ENCODE measurements at places on chromosomes 13 and 19.
A peak's percentile ranks its signal among the peaks of the same experiment; 100 is the strongest.

DNA sequence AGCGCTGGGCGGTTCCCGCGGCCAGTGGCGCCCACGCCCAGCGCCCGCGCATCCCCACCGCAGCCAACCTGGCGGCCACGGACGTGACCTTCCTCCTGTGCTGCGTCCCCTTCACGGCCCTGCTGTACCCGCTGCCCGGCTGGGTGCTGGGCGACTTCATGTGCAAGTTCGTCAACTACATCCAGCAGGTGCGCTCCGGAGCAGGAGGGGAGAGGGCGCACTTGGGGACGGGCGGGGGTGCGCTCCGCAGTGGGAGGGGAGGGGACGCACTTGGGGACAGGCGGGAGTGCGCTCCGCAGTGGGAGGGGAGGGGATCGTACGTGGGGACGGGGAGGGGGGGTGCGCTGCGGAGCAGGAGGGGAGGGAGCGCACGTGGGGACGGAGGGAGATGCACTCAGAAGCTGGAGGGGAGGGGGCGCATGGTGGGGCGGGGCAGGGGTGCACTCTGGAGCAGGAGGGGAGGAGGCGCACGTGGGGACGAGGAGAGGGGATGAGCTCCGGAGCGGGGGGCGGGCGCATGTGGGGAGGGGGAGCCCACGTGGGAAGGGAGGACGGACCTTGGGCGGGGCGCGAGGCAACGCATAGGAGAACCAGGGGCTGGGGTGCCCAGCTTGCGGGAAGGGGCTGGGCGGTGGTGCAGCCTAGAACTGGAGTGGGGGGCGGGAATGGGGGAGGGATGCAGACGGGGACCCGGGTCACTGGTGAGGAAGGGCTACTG, 1.5 kb downstream of the KISS1R start:
- no peaks in the 10 kb centered on the region for H3K27me3 ChIP-seq
- no peak overlapping the region for H3K27ac ChIP-seq
- peak overlapping the region; percentile 45 for H3K4me3 ChIP-seq
- H3K36me3 ChIP-seq = no peaks in the 10 kb centered on the region

DNA sequence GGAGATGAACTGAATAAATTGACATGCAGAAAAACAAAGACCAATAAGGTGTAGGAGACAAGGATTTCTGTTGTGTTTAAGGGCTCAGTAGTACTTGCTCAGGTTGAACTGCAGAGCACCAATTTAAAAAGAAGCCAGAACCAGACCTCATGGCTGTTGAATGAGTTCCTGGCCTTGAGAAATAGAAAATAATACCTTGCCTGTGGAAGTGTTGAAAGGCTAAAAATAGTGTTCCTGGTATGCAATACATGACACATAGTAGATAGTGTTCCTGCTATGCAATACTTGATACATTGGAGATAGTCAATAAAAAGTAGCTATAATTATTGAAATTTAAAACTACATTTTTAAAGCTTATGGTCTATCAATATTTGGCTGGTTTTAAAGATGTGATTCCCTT, 595.8 kb downstream of the PCDH9 start:
- H3K27me3 ChIP-seq = no peaks in the 10 kb centered on the region
- no peaks in the 10 kb centered on the region for H3K36me3 ChIP-seq
- no peak overlapping the region for H3K27ac ChIP-seq
- no peak overlapping the region for H3K4me3 ChIP-seq
- DNase-seq = no peak

- H3K4me3 ChIP-seq = no peak overlapping the region
- no peak overlapping the region for H3K27ac ChIP-seq
- no peaks in the 10 kb centered on the region for H3K4me1 ChIP-seq
- no peaks in the 10 kb centered on the region for H3K36me3 ChIP-seq
- H3K27me3 ChIP-seq = no peaks in the 10 kb centered on the region
Observed at GRCh38 chr13:41823476-41823875, 137.4 kb downstream of the VWA8 start.

- no peaks in the 10 kb centered on the region for H3K4me1 ChIP-seq
- H3K27me3 ChIP-seq = no peaks in the 10 kb centered on the region
- H3K27ac ChIP-seq = no peak overlapping the region
- H3K4me3 ChIP-seq = no peak overlapping the region
Observed at GRCh38 chr19:49831592-49831991, 13.5 kb downstream of the MED25 start.

DNA sequence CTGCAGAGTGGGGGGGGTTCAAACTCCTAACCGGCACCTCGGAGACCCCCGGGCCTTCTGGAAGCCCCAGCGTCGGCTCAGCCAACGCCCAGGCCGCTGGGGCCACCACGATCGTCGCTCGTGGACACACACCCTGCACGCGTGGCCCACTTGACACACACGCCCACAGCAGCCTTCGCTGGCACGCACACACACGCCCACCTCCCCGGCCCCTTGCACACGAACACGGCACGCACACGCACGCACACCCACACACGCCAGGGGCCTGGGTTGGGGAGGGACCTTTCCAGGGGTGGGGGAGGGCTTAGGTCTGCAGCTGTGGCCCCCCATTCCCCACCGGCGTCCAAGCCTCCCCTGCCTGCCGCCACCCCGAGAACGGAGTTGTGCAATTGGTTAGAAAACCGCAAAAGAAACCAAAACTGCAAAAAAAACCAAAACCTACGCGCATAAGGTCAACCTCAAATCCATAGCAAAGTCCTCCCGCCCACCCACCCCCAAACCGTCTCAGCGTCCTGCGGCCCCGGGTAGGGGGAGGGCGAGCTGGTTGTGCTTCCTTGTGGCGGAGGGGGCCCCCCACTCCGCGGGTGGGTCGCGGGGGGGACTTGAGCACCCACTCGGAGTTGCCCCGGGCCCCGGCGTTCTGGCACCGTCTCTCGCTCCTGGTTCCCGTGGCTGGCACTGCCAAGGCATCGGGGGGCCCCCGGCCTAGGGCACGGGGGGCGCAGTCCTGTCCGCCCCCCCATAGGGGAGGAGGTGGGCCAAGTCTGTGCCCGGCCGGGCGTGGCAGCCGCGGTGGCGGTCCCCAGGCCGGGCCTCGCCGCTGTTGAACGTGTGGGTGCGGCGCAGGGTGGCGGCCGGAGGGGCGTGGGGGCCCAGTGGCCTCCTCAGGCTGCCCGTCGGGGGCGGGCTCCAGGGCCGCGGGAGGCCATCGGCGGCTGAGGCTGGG, 3.3 kb upstream of the LRG1 start:
- no peak for DNase-seq
- no peak overlapping the region for H3K27ac ChIP-seq
- H3K36me3 ChIP-seq = no peaks in the 10 kb centered on the region

DNA sequence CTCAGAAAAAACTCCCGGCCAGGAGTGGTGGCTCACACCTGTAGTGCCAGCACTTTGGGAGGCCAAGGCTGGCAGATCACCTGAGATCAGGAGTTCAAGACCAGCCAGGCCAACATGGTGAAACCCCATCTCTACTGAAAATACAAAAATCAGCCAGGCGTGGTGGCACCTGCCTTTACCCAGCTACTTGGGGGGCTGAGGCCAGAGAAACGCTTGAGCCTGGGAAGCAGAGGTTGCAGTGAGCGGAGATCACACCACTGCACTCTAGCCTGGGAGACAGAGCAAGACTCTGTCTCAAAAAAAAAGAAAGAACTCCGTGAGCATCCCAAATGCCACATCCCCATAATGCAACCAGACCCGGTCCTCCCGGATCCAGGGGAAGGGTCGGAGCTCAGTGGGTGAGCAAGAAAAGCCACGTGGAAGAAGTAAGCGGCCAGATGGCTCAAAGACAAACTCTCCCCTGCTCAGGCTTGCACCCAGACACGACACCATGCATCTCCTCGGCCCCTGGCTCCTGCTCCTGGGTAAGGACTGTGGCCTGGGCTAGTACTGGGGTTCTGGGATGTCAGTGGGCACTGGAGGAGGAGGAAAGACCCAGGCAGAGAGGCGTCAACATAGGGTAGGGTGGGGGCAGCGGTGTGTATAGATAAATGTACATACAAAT, 2.7 kb downstream of the CD22 start:
- H3K27me3 ChIP-seq = no peaks in the 10 kb centered on the region
- H3K27ac ChIP-seq = no peak overlapping the region
- H3K4me3 ChIP-seq = no peak overlapping the region

DNA sequence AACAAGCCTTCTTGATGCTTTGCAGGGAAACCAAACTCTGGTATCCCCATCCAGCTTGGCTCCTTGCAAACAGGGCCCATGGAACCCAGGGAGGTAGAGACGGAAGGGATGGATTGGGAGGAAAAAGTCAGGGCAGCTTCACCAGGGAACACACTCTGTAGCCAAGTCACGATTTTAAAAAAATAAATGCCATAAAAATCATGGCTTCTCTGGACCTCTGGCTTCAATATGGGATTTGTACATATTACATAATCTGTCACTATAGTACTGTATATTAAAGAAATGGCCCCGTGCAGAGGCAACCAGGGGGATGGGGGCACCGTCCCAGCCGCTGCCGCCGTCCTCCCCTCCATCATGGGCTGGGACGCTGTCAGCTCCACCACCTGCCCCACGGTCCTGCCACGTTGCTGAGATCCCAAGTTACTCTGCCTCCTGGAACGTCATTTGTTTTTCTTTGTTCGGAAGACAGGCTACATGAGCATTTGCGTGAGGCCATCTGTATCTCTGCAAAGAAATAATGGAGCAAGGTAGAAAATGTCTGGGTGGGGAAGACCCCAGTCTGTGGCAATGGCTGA, 313.3 kb downstream of the ZNF536 start:
- H3K27me3 ChIP-seq = peaks cover 16% of the 10 kb centered on the region
- peaks cover 10% of the 10 kb centered on the region for H3K4me1 ChIP-seq
- H3K27ac ChIP-seq = no peak overlapping the region
- H3K4me3 ChIP-seq = no peak overlapping the region
- DNase-seq = no peak

- H3K27me3 ChIP-seq = no peaks in the 10 kb centered on the region
- no peak overlapping the region for H3K27ac ChIP-seq
- no peak overlapping the region for H3K4me3 ChIP-seq
- no peaks in the 10 kb centered on the region for H3K4me1 ChIP-seq
- no peaks in the 10 kb centered on the region for H3K36me3 ChIP-seq
Observed at GRCh38 chr13:42495255-42495654, 78.7 kb upstream of the TNFSF11 start.

DNA sequence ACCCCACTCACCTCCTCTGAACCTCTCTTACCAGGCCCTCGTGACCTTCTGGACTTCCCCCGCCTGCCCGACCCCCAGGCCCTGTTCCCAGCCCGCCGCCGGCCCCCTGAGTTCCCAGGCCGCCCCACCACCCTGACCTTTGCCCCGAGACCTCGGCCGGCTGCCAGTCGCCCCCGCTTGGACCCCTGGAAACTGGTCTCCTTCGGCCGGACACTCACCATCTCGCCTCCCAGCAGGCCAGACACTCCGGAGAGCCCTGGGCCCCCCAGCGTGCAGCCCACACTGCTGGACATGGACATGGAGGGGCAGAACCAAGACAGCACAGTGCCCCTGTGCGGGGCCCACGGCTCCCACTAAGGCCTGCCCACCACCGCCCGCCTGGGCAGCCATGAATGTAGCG, 3.2 kb downstream of the TTC9B start:
- H3K27me3 ChIP-seq = peaks cover 23% of the 10 kb centered on the region
- H3K4me1 ChIP-seq = peaks cover 21% of the 10 kb centered on the region
